NCI-H1930 (cell line): ENCODE measurements at places on chromosomes 7 and 10.

DNA sequence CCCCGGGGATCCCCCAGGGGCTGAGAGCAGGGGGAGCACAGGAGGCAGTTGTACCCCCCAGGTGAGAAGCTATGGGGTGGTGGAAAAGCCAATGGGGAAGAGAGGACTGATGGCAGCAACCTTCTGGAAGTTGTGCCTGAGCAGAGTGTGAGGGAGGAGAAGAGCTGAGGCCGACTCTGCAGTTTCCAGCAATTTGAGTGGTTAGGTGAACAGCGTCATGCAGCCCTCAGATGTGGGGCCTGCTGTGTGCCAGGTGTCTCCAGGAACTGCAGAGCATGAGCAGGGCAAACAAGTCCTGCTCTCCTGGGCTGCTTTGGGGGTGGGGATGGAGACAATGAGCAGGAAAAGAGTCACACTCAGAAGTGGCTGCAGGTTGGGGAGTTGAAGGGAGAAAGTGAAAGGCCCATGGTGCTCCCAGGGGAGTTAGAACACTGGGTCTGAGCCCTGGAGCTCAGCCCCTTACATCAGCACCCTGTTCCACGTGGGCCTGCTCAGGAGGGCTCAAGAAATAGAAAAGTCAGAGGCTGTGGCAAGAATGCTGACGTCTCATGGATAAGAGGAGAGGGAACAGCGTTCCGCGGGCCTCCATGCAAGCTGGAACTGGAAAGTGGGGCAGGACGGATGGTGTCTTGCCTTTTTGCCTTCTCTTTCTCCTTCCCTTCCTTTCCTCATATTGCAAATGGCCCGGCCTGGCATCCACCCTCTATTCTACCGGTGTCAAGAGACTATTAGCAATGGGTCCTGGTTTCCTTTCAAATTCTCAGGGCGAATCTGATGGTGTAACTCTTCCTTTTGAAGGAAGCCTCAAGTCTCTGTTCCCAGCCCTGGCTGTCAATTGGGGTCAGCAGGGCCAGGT lies 4.0 kb upstream of the AFAP1L2 start:
- DNase-seq: no peak

GRCh38 chr7:91846436-91846835 lies 34.1 kb downstream of the MTERF1 start:
- DNase-seq: no peak

DNA sequence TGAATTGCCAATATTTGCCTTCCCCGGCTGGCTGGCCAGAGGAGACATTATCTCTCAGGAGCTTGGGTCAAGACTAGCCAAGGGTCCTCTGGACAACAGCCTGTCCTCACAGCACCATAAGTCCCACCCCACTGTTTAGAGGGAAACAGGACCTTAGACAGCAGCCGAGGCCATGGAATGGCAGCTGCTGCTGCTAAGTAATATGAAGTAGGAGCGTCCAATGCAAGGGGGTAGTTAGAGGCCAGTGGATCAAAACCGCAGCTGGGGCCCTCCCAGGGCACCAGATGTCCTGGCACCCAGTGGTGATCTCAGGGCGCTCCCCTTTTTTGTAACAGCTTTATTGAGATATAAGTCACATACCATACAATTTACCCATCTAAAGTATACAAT lies 12.9 kb upstream of the KCP start:
- no peak for DNase-seq

- DNase-seq: no peak
These were observed 34.3 kb upstream of the WNT16 start for GRCh38 chr7:121294448-121294992.

DNA sequence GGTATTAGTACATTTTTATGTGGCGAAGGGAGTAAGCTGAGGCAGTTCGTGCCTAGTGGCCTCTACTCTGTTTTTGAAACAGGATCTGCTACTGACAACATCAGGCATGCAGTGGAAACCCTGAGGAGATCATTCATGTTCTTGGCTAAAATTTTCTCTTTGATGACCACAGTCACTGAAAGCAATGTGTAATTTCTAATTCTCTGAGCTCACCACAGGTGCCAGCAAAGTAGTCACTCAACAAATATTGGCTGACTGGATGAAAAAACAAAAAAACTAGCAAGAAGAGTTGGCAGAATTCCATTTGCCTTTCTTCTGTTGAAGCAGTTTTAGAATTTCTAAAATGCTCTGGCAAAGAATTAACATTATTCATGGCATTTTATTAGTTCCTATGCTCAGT lies 176.5 kb upstream of the KCTD7 start:
- DNase-seq: no peak

DNA sequence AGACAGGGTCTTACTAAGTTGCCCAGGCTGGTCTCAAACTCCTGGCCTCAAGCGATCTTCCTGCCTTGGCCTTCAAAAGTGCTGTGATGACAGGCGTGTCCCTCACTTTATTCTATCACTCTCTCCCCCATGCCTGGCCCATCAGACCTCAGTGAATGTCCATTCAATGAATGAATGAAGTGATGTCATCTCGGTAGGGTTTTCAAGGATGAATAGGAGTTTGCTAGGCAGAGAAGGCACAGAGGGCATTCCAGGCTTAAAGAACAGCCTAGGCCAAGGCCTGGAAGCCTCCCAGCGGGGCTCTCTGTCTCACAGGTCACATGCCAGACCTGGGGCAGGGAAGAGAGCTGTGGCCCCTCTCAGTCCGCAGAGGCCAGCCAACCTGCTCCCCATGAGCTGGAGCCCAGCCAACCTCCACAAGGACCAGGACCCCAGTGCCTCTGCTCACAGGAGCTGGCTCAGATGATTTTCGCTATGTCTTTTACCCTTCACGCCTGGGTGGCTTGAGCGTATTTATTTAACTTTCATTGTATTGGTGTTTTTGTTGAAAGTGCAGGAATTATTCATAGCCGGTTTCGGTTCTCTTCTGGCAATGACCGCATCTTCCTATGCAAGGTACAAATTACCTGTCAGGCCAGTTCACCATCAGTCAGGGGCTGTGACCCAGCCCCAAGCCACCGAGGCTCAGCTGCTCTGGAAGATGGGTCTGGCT lies 11.8 kb upstream of the TNRC18 start:
- DNase-seq: no peak

DNA sequence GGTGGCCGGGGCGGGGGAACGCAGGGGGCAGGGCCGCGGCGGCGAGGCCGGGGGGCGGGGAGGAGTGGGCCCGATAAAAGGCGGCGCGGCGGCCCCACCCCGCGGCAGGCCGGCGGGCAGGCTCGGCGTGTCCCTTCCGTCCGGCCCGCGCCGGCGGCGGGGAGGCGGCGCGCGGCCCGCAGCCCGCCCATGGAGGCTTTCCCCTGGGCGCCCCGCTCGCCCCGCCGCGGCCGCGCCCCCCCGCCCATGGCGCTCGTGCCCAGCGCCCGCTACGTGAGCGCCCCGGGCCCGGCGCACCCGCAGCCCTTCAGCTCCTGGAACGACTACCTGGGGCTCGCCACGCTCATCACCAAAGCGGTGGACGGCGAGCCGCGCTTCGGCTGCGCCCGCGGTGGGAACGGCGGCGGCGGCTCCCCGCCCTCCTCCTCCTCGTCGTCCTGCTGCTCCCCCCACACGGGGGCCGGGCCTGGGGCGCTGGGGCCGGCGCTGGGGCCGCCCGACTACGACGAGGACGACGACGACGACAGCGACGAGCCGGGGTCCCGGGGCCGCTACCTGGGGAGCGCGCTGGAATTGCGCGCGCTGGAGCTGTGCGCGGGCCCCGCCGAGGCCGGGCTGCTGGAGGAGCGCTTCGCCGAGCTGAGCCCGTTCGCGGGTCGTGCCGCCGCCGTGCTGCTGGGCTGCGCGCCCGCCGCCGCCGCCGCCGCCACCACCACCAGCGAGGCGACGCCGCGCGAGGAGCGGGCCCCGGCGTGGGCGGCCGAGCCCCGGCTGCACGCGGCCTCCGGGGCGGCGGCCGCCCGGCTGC lies at the start of gene NANOS1:
NANOS1 (plus strand) TSS at position 102 of the 808 bp plus-strand sequence; CDS start at position 190, 88 bp downstream.
- DNase-seq: no peak

GRCh38 chr7:8197994-8198698 lies 63.8 kb downstream of the ICA1 start:
- no peak for DNase-seq

GRCh38 chr7:112692333-112692732 lies 97.9 kb downstream of the TMEM168 start:
- DNase-seq: peak; percentile 20

- DNase-seq: no peak
These were observed 102.2 kb downstream of the GRM8 start for GRCh38 chr7:127150543-127150942.

- no peak for DNase-seq
These were observed 715.1 kb downstream of the GRID1 start for GRCh38 chr10:85651497-85651882.

GRCh38 chr7:128921866-128922440 lies 11.4 kb upstream of the KCP start:
- no peak for DNase-seq
